Uterus (tissue), 4 donors: ENCODE measurements at places on chromosomes 11 and 22. TPM values are rescaled to one million over a fixed set of nuclear protein-coding genes. Genes with fewer than 3 reads are reported as not detected.

GRCh38 chr22:37316875-37317371, 34.6 kb downstream of the CYTH4 start:
- DNase-seq, result peak; percentile 54

- DNase-seq, result no peak
These were observed 47.2 kb downstream of the DBX1 start for GRCh38 chr11:20113149-20113438.

DNA sequence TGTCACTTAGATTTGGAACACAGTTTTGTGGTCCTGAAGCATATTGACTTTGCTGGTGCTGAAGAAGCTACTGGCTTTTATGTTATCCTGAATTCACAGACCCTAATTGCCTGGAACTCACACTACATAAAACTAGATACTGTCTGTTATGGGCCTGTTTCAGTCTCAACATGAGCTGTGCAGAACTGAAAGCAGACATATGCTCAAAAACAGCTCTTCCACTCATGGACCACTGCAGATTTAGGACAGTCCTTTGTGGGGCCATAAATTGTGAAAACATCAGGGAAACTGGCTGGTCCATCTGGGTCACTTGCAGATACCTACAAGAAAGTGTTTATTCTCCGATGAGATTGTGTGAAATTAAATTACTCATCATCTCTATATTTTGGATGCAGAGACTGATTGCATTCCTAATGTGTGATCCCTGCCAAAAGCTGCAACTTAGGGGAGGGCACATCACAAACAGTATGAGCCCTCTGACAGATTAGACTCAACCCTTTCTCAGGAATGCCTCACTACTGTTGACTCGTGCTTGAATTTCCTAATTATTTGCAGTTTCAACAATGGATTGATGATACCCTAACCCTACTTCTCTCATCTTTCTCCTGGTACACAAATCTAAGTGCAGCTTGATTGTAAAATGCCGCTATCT, 10.2 kb upstream of the CLNS1A start:
- DNase-seq, result no peak

DNA sequence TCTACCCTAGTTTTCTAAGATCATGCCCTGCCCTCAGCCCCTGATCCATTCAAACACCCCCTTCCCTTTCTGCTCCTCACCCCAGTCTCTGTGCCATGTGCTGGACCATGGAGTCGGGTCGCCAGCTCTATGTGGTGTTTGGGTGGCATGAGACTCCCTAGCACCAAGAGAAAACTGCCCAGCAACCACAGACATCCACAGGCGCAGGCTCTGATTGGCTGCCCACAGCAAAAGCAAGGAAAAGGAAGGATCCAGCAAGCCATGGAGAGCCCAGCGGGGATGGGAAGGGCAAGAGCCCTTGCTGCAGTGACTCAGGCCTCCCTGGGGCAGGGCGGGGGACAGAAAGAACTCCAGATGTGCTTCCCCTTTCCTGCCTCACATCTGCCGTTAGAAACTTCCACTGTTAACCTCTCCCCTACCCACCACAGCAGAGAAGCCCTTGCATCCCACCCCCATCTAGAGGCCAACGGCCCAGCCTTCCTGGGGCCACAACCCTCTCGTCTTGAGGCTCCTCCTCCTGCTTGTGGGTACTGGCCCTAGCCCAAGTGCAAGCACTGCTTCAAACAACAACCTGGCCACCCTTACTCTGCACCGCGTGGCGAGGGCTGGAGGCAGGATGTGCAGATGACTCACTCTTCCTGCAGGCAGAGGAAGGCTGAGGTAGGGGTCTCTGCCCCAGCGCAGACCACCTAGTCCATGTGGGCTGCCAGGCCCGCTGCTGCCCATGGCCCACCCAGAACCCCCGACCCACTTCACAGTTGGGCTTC, 9.7 kb upstream of the AHNAK start:
- peak; percentile 92 for DNase-seq

DNA sequence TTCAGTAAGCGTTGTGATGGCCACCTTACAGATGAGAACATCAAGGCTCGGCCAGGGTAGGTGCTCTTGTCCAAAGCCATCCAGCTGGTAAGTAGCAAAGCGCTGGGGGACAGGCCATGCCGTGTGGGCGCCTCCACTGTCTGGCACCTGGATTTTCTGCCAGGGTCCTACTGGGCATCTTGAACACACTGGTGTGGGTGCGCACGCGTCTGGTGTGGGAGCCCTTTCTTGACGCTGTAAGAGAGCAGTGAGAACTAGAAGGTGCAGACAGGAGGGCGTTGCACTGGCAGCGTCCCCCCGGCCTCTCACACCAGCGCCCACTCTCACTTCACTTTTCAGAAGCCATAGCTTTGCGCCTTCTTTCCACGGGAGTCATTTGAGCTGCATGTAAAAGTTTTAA, 296.6 kb downstream of the TBC1D22A start:
- DNase-seq, result no peak

GRCh38 chr22:33958741-33959140, 38.5 kb upstream of the LARGE1 start:
- no peak for DNase-seq

GRCh38 chr11:91932151-91932821, 292.3 kb upstream of the FAT3 start:
- DNase-seq, result peak; percentile 15

GRCh38 chr11:22371160-22371559, 33.0 kb downstream of the SLC17A6 start:
- no peak for DNase-seq

GRCh38 chr11:118708296-118708695, 28.8 kb upstream of the TREH start:
- DNase-seq, result no peak

- peak; percentile 20 for DNase-seq
These were observed 8.4 kb downstream of the SELENOO start for GRCh38 chr22:50208939-50209892.

DNA sequence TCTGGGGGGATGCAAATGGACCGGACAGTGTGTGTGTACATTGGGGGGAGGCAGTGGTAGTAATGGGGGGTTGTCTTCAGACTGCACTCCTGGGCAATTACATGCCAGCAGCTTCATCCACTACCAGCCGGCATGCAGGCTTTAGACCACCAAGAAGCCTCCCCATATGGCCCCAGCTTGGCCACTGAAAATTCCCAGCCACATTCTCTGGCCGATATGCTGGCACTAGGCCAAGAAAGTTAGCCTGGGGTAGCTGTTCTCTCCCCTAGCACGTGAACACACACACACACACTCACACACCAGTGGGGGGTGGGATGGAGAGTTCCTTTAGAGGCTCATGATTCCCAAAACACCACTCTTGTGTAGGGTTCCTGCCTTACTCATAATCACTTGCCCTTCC, 3.6 kb upstream of the ROBO3 start:
- DNase-seq, result no peak

DNA sequence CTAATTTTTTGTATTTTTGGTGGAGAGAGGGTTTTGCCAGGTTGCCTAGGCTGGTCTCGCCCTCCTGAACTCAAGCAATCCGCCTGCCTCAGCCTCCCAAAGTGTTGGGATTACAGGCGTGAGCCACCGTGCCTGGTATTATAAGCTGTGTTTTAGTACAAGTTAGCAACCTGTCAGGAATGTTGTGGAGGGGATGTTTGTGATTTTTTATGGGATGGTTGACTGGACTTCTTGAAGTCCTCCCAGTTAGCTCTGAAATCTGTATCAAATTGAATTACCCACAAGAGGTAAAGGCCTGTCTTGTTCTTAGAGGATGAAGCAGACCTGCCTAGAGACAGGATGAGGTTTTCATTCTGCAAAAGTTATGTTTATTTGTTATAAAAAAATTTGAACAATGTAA, 34.1 kb upstream of the IL18BP start:
- DNase-seq, result no peak

- no peak for DNase-seq
These were observed 19.3 kb downstream of the RFPL1 start for GRCh38 chr22:29457730-29458129.

GRCh38 chr11:95739108-95739938, 50.3 kb downstream of the FAM76B start:
- DNase-seq, result no peak

- peak; percentile 80 for DNase-seq
These were observed at the start of gene KIAA1671 for GRCh38 chr22:24951942-24952836. Gene KIAA1671 (plus strand): TSS chr22:24952716. CDS start chr22:25028000, 75,284 bp downstream.

- no peak for DNase-seq
These were observed at the start of gene TMPRSS5 for GRCh38 chr11:113705871-113706655. Gene TMPRSS5 (minus strand): TSS chr11:113706308. CDS start chr11:113706224, 84 bp downstream.

- DNase-seq, result no peak
These were observed 2.1 kb upstream of the CDKN1C start for GRCh38 chr11:2887515-2888195.

DNA sequence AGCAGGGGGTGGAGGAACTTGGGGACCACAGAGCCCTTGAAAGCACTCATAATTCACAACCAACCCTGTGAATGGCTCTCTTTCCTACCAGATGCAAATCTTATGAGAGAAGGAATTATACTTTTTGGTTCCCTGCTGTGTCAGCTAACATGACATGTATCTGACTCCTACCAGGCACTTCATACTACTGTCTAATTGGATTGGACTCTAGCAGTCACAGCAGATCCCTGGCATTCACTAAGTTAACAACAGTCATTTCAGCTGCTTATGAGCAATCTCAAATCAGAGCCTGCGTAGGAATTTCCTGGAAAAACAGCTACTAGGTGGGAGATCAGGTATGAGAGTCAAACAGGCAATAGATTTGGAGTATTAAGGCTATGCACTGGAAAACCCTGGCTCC, 11.1 kb upstream of the ENDOD1 start:
- no peak for DNase-seq

DNA sequence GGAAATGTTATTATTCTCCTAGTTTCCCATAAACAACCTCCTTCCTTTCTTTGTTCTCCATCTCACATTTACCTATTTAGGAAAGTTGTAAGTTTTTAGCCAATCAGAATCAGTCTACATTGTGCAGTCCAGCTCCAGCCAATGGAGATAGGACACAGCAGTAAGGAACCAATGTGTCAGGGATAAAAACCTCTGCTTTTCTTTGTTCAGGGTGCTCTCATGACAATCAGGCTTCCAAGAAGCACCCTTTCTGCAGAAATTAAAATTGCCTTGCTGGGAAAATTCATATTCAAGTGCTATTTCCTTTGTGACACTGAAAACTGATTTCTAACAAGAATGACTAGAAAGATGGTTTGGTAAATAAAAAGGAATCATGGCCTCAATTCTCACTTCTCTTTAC, 14.6 kb downstream of the SCGB2A1 start:
- DNase-seq, result no peak

GRCh38 chr11:73012121-73012863, 129.8 kb downstream of the FCHSD2 start:
- no peak for DNase-seq

GRCh38 chr11:119026970-119027369, 3.7 kb downstream of the SLC37A4 start:
- DNase-seq, result no peak

DNA sequence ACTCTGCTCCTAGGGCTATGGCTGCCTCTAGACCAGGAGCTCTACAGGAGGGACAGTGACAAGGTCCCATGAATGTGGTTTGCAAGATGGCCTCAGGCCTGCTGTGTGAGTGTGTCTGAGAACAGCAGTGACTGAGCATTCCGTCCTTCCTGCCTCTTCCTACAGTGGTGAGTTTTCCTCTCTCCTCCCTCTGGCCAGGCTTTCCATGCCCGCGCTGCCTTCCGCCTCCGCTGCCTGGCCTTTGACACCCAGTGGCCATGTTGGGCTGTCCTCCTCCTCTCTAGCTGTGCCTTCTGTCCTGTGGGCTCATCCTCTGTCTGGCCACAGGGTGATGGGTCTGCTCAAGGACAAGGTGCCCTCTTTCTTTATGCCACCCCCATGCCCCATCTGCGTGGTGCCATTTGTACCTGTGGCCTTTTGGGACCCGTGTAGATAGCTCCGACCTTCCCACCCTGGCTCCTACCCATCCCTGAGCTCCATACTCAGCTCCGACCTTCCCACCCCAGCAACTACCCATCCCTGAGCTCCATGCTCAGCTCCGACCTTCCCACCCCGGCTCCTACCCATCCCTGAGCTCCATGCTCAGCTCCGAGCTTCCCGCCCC, 970.4 kb downstream of the BRD1 start:
- DNase-seq, result no peak

DNA sequence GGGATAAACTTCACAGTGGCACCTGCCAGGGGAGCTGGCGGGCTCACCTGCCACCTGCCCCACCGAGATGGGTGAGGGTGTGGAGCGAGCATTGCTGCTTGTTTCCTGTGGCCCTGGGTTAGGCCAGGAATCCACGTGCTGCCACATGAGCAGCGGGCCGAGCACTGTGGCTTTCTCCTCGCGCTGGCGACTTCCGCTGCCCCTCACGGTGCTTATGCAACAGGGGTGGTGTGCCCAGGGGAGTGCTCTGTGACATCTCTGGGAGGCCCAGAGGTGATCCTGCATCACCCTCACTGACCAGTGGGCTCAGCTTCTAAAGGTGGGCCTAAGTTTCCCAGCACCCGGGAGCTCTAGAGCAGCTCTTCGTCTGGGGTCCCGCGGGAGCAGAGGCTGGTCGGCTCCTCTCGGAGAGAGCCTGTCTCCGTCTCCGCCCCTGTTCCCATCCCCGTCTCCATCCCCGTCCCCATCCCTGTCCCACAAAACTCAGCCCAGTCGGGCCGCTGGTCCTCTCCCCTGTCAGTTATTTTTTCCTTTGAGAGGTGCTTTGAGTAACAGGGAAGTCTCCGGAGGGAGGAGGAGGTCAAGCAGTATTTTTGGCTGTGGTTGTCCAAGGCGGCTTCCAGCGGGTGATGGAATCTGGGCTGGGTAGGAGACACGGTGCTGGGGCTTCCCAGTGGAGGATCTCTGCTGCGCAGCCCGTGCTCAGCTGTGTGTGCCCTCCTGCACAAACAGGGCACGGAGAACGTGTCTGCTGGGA, 42.5 kb downstream of the AP2A2 start:
- no peak for DNase-seq

DNA sequence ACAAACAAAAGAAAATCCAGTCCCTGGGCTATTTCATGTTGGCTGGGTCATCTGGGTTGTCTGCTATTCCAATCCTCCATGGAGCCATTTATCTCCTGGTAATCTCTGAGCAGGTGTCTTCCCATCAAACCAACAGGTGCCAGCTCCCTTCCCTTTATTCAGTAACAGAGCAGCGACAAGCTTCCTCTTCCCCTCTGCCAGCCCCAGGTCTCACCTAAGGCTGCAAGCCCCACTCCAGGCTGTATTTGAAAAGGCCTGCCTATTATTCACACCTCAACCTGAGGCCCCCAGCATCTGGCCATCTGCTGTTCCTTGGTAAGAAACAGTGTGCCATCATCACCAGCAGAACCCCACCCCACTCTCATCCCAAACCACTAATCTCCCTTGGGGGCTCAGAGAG, 436.2 kb downstream of the BUD13 start:
- DNase-seq, result no peak

DNA sequence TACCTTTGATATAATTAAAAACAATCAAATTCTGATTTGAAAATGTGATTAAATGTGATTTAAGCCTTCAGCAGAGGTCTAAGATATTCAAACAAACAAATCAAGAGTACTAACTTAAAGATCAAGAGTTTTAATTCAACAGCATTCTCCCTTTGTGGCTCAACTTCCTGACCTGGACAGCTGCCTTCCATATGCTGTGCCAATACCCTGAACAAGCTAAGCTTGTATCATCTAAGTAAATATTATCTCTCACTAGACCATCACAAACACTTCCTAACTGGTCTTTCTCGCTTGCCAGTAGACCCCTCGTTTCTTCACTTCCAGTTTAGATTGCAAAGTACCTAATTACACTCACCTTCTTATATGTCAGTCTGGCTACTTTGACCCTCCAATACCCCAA, 35.9 kb upstream of the P4HA3 start:
- no peak for DNase-seq

The CARNS1 gene
- total RNA-seq, result 3.3 TPM

The CNGA4 gene
- total RNA-seq, result 0.30 TPM

The MED17 gene
- 56.6 TPM for total RNA-seq

The TRIM51 gene
- not detected for total RNA-seq

The NFAM1 gene
- total RNA-seq, result 1.1 TPM

The NCF4 gene
- total RNA-seq, result 6.1 TPM

The SLC22A12 gene
- total RNA-seq, result not detected

The SMCO4 gene
- total RNA-seq, result 30.0 TPM

The PNPLA3 gene
- 1.3 TPM for total RNA-seq

The ZNF280A gene
- not detected for total RNA-seq
